ENCODE measurements at places on chromosomes 5 and 9.

- DNase-seq = no peak
Measured at GRCh38 chr9:75713335-75713734, 177.1 kb upstream of the PCSK5 start.

DNA sequence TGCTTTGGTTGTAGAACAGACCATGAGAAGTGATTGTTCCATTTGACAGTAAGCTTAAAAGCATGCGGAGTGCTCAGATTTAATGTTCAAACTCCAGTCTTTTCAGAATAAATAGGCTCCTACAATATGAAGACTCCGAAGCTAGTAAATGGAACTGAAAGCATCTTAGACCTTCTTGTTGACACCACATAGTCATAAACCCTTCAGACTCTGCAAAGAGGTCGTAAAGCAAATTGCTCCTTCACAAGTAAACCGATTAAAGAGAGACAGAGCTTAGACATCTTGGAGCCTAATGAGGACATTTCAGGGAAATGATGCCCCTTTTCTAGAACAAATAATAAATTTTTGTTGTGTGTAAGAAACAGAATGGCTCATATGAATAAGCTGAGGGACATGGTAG lies 511.0 kb upstream of the RIOK2 start:
- DNase-seq = no peak

DNA sequence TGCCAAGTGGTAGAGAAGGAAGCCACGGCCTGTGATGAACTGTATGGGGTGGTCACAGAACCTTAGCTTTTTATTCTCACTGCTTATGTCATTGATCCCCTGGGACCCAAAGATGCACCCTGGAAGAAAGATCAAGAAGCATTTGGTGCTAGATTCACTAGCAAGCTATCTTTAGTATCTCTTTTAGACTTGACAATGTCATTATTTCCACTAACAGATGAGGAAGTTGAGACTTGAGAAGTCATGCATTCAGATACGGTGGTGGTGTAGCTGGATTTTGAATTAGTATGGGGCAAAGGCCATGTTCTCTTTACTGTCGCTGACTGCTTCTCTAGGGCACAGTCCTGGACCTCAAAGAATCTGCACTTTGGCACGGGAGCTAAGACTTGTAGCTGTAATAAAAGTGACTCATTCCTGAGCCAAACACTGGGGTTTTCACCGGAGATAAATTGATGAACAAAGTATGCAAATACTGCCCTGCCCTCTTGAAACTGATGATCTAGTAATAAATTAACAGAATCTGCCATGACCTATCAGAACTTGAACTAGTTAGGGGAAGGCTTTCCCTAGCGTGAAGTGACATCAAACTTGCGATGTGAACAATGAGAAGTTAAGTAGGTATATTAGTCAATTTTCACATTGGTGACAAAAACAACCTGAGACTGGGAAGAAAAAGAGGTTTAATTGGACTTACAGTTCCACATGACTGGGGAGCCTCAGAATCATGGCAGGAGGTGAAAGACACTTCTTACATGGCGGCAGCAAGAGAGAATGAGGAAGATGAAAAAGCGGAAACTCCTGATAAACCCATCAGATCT lies 5.4 kb downstream of the GDA start:
- DNase-seq = no peak

GRCh38 chr5:6722015-6722414 lies 8.8 kb downstream of the TENT4A start:
- no peak for DNase-seq

DNA sequence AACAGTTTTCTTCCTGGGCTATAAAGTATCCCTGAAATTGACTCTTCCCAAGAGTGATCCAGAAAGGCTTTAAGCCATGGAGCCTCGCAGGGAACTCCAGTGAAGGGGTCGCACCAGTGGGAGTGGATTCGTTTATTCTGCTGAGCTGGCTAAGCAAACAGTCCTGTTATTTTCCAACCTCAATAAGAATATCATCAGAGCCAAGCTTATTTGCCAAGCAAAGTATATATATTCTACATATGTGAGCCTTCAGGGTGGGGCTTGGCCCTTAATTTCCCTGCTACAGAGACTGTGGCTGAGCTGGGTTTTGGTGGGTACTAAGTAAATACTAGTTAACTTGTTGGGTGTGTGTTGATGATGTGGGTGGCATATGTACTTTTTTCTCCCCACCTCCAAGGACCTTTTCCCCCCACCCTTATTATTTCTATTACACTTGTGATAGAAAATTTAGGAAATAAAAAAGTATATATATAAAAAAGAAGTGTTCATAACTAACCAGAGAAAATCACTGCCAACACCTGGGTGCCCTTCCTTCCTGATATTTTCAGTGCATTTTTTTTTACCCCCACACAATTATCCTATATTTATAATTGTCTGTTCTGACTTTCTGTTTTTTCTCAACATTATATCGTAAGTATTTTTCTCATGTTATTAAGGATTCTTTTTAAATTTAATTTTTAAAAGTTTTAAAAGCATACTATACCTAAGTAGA lies 5.3 kb downstream of the GSN start:
- DNase-seq = no peak

DNA sequence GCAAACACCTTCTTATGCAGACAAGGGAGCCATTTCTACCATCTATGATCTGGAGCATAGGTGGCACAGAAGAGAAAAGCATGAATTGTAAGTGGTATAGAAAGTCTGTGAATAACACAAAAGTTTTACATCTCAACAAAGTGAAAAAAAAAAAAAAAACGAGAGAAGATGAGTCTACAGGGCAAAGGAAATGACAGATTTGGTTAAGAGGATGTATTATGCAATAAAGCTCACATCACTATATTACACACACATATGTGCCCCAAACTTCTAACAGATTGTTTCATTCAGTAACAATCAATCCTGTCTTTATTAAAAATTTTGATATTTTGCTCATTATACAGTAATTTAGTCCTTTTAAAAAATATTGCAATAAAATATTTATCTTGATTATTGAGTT lies 49.8 kb downstream of the CERT1 start:
- DNase-seq = no peak

- DNase-seq = no peak
Measured at GRCh38 chr9:108467653-108468324, 388.0 kb downstream of the ACTL7B start.

All from stimulated activated CD8-positive, alpha-beta memory T cell treated with anti-CD3 and anti-CD28 coated beads, Interleukin-4, amount 100 ng/mL, for 4 hours (primary cell).